Nucleus accumbens (tissue), 56 donors: ENCODE measurements at places on chromosomes 3 and 15.

- DNase-seq = no peak
Measured at GRCh38 chr3:55615039-55615693, 128.1 kb upstream of the WNT5A start.

DNA sequence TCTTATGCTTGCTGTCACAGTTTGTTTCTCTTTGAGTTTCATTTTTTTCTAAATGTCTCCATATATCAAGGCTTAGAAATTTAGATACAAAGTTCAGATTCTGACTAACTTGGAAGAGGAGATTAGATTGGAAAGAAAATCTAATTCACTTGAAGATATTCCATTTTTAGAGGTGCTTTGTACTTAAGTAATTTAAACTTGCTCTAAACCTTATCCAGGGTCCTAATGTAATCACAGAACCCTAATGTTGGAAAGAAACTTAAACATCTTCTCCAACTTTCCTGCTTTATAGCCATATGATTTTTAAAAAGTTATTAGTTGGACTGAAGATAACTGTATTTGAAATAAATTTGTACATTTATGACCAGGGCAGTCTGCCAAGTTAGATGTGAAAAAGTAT, 81.1 kb upstream of the ARHGEF3 start:
- DNase-seq = no peak

GRCh38 chr3:189094539-189094938, 77.2 kb upstream of the TPRG1 start:
- peak; percentile 34 for DNase-seq

GRCh38 chr3:30952786-30953185, 58.3 kb upstream of the GADL1 start:
- DNase-seq = no peak

DNA sequence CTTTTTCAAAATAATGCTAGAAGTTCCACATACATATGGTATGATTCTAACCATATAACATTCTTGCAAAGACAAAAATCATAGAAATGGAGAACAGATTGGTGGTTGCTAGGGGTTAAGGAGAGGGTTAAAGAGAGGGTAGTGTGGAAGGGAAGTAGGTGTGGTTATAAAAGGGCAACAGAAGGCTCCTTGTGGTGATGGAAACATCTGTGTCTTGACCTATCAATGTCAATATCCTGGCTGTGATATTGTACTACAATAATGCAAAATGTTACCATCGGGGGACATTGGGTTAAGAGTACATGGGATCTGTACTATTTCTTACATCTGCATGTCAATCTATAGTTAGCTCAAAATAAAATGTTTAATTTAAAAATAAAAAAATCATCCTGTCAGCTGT, 67.8 kb upstream of the FSIP1 start:
- no peak for DNase-seq

- DNase-seq = peak; percentile 19
Measured at GRCh38 chr3:4906107-4906621, 73.1 kb upstream of the BHLHE40 start.

DNA sequence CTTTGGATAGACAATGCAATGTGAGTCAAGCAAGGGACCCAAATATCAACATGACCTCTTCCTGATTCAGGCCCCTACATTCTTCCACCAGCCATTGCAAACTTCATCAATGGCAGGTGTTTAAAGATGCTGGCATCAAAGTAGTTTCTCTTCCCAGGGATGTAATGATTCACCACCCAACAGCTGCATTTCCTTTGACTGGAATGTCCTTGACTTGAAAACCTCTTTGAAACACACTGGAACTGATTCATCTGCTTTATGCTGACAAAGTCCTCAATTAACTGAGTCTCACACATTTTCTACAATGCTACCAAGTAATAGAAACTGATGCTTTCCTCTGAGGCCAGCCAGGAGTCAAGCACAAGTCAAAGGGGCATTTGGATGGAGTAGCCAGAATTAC, 385.5 kb downstream of the GBE1 start:
- no peak for DNase-seq

DNA sequence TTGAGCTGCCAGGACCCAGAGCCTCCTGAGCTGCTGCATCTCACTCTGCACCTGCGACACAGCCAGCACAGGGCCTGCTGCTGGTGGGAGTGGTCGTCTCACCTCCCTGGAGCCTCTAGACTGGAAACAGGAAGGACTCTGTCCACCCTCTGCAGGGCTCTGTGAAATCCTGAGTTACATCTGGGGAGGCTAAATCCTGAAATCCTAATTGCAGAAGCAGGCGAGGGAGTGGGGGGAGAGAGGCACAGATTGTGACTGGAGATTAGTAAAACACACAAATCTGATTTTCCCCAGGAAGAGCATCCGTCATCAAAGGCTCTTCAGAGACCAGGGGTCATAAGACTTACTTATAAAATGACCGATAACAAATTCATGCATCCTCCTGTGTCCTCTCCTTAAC, 31.6 kb upstream of the GABRG3 start:
- DNase-seq = no peak

GRCh38 chr15:86572368-86572841, 492.7 kb downstream of the AGBL1 start:
- DNase-seq = no peak

GRCh38 chr15:98384328-98385029, 263.9 kb upstream of the IGF1R start:
- DNase-seq = no peak

DNA sequence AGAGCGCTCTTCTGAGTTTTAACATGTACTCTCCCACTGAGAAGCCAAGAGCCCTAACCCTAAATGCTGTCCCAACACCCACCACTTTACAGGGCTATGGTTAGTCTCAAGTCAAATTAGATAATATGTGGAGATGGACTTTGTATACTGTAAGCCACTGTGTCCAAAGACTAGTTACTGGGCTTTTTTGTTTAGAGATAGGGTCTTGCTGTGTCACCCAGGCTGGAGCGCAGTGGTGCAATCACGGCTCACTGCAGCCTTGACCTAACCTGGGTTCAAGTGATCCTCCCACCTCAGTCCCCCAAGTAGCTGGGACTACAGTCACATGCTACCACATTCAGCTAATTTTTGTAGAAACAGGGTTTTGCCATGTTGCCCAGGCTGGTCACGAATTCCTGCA, 23.2 kb downstream of the ZNF445 start:
- DNase-seq = no peak

DNA sequence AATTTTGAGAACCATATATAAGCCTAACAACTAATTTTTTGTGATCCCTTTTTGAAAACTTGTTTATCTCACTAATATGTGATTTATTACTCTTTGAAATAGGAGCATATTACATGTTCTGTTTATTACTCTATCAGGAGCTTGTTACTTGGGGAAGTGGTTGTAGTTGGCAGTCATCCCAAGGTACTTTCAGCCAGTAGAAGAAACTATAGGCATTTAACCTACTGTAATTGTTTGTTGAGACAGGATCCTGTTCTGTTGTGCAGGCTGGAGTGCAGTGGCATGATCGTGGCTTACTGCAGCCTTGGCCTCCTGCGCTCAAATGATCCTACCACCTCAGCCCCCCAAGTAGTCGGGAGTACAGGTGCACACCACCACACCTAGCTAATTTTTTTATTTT, 195.6 kb downstream of the TCF12 start:
- DNase-seq = no peak

DNA sequence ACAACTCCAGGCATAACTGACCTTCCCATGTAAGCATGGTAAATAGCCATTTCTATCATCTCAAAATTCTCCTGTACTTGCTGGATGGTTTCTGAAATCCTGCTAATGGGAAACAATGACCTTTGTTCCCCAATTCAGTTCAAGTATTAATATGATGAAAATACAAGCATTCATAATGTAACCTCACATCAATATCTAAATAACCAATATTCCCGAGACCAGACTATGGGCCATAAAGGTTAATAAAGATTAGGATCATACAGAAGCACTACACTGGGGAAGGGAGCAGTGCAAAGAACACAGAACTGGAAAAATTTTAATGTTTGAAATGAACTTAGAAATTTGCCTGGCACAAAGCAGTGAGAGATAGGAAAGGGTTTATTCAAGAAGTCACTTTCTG, 151.3 kb upstream of the SETMAR start:
- DNase-seq = no peak

DNA sequence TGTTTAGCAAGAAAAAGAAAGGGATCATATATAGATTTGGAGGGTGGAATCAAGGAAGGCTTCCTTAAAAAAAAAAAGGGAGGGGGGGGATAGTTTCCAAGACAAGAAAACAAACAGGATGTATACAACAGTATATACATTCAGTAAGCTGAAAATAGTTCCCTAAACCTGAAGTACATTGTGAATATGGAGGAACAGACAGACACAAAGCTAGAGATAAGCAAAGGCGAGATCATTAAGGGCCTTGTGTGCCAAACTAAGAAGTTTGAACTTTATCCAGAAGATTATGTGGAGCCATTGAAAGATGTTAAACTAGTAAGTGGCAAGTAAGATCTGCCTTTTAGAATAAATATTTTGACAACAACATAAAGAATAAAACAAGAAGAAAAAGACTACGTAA, 93.3 kb upstream of the IMPG2 start:
- no peak for DNase-seq

- no peak for DNase-seq
Measured at GRCh38 chr3:38536671-38537070, 40.5 kb downstream of the EXOG start.

DNA sequence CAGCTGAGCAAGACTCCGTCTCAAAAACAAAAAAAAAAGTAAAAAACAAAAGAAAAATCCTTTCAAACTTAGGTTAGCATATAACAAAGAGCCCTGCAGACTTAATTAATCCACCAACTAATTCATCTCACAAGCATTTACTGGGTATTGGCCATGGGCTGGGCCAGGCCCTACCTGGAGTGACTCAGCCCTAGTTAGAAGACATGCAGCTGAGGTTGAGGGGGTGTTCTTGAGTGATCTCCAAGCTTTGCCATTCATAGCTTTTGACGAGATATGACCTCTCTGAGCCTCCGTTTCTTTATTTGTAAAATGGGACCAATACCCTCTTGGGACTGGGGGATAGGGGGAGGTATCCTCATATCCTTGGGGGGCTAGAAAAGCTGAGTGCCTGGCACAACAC, 7.8 kb downstream of the FBXL22 start:
- DNase-seq = no peak

- no peak for DNase-seq
Measured at GRCh38 chr3:27584874-27585273, 100.7 kb upstream of the SLC4A7 start.

- DNase-seq = no peak
Measured at GRCh38 chr3:174949523-174949922, 90.4 kb downstream of the NAALADL2 start.

DNA sequence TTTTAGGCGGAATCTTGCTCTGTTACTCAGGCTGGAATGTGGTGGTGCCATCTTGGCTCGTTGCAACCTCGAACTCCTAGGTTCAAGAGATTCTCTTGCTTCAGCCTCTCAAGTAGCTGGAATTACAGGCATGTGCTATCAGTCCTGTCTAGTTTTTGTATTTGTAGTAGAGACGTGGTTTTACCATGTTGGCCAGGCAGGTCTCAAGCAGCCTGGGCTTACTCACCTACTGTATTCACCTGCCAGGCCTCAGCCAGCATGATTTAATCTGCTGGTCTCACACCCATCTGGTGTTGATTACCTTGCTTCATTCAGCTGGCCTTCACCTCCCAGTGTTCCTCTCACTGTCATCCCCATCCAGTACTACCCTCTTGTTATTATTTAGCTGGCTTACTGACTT, 102.0 kb downstream of the IL12A start:
- no peak for DNase-seq

- no peak for DNase-seq
Measured at GRCh38 chr3:70550723-70551319, 238.4 kb upstream of the MDFIC2 start.

- DNase-seq = no peak
Measured at GRCh38 chr3:31957106-31957505, 24.0 kb downstream of the OSBPL10 start.

DNA sequence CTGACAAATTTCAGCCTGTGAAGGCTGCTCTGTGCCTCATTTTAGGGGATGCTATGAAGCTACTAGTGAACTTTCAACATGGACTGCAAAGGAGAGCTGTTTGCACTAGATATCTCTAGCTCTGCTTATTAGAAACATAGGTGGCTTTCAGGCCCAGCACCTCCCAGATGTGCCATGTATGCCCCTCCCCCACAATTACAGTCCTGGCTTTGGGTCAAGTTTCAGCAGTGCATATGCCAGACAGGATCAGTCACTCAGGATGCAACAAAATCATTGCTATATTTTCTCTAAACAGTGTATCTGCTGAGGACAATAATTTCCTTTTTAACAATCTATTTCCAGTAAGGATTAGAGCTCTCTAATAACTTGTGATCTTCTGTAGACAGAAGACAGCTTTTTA, 178.8 kb upstream of the STAC start:
- no peak for DNase-seq

GRCh38 chr3:63228087-63228486, 50.0 kb upstream of the SYNPR start:
- DNase-seq = no peak

- no peak for DNase-seq
Measured at GRCh38 chr3:123119802-123120201, 53.0 kb downstream of the PDIA5 start.

DNA sequence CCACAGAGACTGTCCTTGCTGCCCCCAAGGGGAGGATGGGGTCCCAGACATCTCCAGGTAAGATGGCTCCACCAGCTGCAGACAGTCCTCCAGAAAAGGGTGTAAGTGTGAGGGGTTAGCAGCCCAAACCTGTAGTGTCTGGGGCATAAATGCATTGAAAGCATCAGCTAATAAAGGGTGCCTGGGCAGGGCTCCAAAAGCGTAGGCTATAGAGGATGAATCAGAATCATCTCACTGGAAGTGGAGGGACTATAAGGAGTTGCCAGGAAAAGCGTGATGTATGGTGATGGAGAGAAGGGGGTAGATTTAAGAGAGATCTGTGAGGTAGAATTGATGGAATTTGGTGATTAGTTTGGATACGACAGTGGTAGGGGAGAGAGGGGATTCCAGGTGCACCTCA, 79.9 kb upstream of the ONECUT1 start:
- no peak for DNase-seq

- DNase-seq = no peak
Measured at GRCh38 chr15:99717161-99718009, 15.9 kb downstream of the LYSMD4 start.

- DNase-seq = no peak
Measured at GRCh38 chr15:92527197-92527596, 128.4 kb downstream of the FAM174B start.

GRCh38 chr3:193389335-193389734, 10.8 kb upstream of the ATP13A5 start:
- no peak for DNase-seq

GRCh38 chr3:195135917-195136316, 135.0 kb downstream of the XXYLT1 start:
- DNase-seq = no peak
